AG04449 (cell line): ENCODE measurements at places on chromosomes 16 and 17.

DNA sequence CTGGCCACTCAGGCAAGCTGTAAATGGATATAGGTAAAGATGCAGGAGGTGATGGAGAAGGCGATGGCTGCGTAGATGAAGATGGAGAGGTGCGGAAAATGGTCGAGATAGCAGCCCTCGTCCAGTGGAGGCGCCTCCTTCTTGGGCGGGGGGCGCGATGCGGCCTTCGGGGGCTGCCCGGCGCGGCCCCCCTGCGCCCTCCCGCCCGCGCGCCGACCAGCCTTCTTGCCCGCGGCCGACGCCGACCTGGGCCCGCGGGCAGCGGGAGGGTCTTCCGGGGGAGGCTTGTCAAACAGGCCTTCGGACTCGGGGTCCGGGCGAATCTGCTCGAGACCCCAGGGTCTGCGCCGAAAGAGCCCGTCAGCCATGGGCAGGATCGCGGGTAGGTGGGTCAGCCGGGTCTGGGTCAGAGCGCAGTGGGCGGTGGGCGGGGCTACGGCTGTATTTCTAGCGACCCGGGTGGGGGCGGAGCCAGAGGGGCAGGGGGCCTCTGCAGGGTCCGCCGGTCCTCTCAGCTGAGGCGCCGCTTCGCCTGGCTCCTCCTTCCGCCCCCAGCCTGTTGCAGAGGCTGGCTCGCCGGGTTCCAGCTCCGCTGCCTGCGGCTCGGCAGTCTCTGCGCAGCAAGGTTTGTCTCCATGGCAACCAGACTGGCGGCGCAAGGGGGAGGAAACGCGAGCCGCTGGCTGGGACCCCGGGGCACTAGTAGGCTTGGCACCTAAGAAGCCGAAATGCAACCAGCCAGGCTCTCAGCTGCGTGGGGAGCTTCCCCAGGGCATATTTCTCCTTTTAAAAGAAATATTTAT is 14.4 kb downstream of the MIS12 start:
- DNase-seq = no peak

DNA sequence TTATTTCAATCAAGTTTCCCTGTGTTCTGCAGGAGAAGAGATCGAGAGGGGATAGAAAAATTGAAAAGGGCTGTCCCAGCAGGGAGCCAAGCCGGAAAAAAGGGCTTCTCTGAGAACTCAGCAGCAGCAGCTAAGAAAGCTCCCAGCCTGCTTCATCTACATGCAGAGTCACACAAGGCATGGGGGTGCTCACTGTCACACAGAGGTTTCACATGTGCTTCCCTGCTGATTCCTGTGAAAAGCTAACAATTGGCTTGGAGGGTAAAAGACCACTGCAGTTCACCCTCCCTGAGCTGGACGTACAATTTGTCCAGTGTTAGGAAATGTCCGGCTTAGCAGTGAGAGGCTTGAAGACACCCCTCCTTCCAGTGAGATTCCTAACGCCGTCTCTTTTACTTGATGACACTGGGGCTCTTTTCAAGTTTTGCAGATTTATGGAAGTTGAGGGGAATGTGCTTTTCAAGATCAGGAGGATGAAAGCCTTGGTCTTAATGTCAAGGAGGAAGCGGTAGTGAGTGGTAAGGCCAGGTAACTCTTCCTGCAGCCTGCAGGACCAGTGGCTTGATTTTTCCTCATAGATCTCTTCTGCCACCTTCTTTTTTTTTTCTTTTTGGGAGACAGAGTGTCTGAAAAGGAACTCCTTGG is 85.6 kb downstream of the WNT3 start:
- no peak for DNase-seq

DNA sequence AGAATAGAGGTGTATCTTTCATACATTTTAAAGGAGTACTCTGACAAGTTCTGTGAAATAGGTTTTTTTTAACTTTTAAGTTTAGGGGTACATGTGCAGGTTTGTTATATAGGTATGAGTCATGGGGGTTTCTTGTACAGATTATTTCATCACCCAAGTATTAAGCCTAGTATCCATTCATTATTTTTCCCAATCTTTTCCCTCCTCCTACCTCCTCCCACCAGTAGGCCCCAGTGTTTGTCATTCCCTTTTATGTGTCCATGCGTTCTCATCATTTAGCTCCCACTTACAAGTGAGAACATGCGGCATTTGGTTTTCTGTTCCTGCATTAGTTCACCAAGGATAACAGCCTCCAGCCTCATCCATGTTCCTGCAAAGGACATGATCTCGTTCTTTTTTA is 175.5 kb downstream of the CYB561 start:
- no peak for DNase-seq

DNA sequence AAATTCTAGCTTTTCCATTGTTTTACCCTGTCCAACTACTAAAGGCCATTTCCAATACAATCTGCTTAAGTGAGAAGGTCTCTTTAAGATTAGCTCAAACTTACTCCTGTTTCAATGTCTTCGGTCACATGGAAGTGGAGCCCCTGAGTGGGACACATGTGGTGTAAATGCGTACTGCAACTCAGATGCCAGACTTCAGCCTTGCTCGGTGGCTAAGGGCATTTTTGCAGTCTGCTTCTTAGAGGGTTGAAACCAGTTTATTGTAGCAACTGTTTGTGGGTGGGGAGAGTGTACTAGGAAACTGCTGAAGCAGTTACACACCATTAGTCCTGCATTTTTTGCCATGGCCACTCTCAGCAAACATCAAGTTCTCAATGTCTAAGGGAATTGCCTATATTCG is 140.6 kb downstream of the PARN start:
- DNase-seq = no peak

GRCh38 chr17:69069226-69069750 is 8.6 kb upstream of the ABCA9 start:
- no peak for DNase-seq
